ENCODE measurements at places on chromosomes 4 and X. TPM values are rescaled to one million over a fixed set of nuclear protein-coding genes. Genes with fewer than 3 reads are reported as not detected.

Gene TNMD
- 1.5 TPM for total RNA-seq

Gene NUP62CL
- total RNA-seq = 4.2 TPM

Gene ADH4
- 0.19 TPM for total RNA-seq

Gene MFAP3L
- 3.6 TPM for total RNA-seq

Gene NPFFR2
- total RNA-seq = not detected

Gene RHOXF2B
- total RNA-seq = not detected

Gene GSX2
- total RNA-seq = not detected

Gene FHDC1
- 8.8 TPM for total RNA-seq

Gene HMX1
- total RNA-seq = not detected

Gene SLITRK4
- 1.1 TPM for total RNA-seq

Gene UGT2B17
- total RNA-seq = 1,338 TPM

Gene GLRA3
- not detected for total RNA-seq

Gene USO1
- total RNA-seq = 65.8 TPM

All from mucosa of descending colon (tissue), 3 donors.